Stimulated activated CD8-positive, alpha-beta memory T cell treated with anti-CD3 and anti-CD28 coated beads, Interleukin-7, amount 100 ng/mL, for 24 hours (primary cell): ENCODE measurements at places on chromosomes 2 and 18.

GRCh38 chr2:205726506-205726905 lies 44.2 kb downstream of the NRP2 start:
- no peak for DNase-seq

DNA sequence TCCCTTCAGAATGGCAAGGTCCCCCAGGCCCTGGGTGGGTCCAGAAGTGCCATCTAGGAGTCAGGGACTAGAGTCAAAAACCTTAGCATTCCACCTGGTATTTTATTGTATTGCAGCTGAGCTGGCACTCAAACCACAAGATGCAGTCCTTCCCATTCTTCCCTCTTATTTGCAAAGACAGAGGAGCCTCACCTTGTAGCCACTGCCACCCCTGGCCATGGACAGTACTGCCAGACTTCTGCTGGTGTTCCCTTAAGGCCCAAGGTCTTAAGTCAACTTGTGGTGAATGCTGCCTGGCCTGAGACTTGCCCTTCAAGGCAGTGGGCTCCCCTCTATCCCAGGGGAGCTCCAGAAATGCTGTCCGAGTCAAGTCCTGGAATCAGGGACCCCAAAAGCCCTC lies 6.9 kb downstream of the UGT1A10 start:
- DNase-seq, result no peak

DNA sequence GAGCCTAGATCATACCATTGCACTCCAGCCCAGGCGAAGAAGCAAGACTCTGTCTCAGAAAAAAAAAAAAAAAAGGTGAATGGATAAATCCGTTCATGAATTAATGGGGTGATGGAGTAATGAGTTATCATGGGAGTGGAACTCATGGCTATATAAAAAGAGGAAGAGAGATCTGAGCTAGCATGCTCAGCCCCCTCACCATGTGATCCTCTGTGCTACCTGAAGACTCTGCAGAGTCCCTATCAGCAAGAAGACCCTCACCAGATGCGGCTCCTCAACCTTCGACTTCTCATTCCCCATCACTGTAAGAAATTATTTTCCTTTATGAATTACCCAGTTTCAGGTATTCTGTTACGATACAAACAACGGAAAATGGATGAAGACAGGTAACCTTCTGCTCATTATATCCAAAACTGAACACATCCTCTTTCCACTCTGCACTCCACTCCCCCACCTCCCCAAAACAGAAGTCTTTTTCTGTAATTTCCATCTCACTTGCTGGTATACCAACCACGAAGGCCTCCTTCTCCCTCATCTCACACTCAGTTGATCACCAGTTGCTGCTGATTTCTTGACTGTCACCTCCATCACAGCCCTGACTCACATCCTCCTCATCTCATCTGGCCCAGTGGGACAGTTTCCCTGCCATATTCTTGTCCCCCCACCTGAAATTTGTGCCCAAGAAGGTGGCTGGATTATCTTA lies 8.8 kb downstream of the RETREG2 start:
- DNase-seq, result no peak

GRCh38 chr18:21454725-21455124 lies 145.8 kb downstream of the ESCO1 start:
- no peak for DNase-seq

DNA sequence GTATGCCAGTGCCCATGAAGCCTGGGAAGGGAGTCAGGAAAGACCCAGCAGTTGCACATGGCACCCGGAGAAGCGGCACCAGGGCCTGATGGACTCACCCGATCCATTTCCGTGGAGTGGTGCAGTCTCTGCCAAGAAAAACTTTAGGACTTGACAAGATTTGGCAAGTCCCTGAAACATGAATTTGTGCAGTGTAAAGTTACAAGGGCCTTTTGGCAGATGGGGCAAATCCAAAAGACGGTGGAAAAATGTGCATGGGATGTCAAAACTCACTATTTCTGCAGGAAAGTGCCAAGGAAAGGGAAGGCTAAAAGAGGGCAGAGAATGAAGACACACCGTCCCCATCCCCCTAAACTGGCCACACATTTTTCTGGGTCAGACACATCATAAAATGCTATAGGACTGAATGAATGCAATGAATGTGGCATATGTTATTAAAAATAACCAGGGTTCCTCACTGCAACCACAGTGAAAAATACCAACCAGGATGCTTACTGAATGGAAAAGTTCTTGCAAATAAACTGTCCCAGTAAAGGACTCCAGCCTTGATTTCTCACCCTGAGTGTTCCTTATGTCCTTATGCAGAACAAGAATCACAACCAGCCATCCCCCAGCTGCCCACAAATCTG lies 173.5 kb upstream of the SIX2 start:
- no peak for DNase-seq

GRCh38 chr2:85708641-85709040 lies 14.5 kb downstream of the GNLY start:
- DNase-seq, result no peak

DNA sequence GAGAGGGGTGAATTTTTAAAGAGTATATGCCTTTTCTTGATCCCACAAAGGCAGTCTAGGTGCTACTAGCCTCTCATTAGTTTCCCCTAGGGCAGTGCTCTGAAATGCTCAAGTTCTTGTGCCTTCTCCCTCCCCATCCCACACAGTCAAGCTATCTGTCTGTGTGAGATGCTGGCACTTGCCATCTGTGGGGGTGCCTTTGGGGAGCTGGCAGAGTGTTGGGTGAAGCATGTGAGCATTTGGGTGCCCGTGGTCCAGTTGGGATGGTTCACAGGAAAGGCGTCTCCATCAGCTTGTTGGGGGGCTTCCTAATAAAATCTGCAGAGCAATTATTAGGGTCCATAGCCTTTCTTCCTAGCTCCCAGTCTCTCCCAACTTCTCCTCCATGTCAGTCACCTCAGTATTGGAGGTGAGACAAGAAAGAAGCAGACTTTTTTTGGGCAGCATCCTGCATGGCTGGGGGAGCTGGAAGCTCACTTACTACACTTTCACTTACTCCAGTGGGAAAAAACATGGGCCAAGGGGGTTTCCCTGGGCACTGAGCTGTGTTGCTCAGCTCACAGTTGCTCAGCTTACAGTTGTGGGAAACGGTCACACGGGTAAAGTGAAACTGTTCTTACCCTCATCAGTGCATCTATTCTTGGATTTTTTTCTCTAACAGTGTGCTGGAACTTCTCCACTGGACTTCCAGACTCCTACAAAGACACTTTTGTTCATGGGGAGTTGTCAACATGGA lies 29.3 kb downstream of the COLEC11 start:
- no peak for DNase-seq

- DNase-seq, result no peak
Observed at GRCh38 chr2:160061944-160062291, 497 bp downstream of the PLA2R1 start.

GRCh38 chr2:215105607-215106354 lies 32.6 kb downstream of the ABCA12 start:
- no peak for DNase-seq

GRCh38 chr2:44333994-44334393 lies 27.3 kb downstream of the PREPL start:
- no peak for DNase-seq

DNA sequence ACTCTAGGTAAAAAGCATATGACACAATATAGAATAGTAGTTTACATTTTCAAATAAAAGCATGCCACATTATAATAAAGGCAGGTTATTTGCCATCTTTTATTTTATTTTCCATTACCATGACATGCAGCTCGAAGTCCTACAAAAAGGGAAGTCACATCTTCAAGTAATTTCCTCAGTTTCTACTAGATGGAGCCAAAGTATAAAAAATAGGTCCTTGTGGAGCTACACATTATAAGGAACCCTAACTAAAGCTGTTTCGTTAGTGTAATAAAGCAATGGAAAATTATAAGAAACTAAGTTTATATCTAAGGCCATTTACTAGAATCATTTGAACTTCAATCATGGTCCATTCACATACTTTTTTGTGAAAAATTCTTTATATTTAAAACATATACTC lies 674.5 kb downstream of the KCNJ3 start:
- DNase-seq, result no peak

DNA sequence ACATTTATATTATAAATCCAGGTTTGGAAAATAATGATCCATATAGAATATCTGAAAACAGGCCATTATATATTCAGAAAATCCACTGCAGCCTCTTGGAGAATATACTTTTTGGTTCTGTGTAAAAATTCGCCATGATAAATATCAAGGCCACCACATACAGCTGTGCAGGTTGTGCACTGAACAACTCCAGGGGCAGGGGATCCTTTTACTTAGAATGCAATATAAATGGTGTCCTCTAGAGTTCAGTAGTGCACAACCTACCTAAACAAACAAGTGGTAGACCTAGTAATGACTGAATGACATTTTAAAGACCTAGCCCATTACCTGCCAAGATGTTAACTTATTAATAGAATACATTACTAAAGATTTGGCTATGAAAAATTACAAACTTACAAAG lies 22.4 kb downstream of the MOGAT1 start:
- DNase-seq, result no peak

DNA sequence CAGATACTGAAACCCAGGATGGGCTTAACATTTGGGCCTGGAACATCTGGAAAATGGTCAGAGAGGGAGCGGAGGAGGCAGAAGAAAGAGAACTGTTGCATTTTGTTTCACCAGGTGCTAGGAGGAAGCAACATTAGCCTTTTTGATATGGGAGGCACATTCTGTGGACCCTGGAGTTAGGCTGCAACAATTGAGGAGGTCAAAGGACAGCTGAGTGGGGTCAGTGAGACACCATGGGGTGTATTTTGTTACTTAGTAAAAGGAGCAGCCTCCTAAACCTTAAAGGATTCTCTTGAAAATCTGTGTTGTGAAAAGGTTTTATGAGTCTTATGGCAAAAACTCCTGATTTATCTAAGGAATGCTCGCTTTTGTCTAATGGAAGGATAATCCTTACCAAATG lies 124.9 kb downstream of the GREB1L start:
- DNase-seq, result no peak

DNA sequence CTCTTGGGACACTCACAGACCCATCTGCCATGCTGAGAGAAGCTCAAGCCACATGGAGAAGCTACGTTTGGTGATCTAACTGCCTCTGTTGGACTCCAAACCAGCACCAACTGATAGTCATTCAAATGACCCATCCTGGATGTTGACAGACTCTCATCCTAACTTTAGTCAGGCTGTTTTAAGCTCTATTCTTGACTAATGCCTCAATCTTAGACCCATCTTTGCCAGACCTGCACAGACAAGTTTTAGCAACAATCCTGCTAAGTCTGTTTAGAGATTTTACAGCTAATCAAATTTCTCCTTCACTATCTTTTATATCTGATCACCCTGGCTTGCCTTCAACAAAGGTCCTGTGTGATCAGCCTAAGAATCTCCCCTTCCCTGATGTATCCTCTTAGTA lies 245.1 kb downstream of the SCG2 start:
- no peak for DNase-seq

- no peak for DNase-seq
Observed at GRCh38 chr2:109381327-109381820, 232.4 kb downstream of the SEPTIN10 start.

- no peak for DNase-seq
Observed at GRCh38 chr2:8885449-8886201, 48.2 kb upstream of the KIDINS220 start.

DNA sequence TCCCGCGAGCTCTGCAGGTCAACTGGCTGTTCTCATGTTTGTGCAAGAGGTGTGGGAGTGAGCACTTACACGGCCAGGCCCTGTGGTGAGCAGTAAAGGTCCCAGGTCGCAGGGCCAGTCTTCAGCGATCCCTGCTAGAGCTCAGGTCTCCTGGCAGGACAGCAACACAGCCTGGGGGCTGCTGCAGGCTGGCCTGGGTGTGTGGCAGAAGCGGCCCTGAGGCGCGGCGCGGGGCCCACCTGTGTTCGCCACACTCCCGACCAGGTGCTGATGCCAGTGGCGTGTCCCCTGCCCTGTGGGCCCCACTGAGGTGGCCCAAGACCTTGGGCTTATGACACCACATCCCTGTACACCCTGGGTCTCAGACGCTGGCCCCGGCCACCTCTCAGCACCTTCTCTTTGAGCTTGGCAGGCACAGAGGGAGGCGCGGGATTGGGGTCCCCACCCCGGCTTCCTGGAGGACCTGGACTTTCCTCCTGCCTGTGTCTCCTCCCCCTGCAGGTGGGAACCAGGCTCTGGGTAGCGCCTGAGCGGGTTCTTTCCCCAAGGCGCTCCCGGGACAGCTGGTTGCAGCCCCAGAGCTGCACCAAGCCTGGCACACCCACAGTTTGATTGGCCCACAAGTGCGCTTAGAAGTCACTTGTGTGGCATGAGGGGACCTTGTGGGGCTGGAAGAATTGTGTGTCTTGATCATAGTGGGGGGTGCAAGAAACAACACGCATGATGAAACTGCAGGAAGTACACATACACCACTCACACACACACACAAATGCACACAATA lies 59.2 kb downstream of the TWIST2 start:
- DNase-seq, result no peak

DNA sequence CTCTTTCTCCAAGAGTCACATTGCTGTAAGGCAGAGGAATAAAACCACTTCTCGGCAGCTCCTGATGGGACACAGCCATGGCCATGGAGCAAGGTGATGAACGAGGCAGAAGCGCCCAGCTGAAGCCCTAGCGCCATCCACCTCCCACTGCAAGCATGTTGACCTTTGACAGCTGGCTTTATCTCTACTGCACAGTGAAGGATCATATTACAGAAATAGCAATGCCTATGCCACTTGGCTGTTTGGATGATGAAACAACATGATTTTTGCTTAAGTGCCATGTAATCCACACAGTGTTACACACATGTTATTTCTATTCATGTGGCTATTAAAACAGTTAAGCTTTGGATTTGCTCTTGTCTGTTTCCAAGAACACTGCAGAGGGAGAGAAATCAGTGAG lies 167.7 kb downstream of the VAPA start:
- no peak for DNase-seq

- no peak for DNase-seq
Observed at GRCh38 chr18:48493434-48494230, 45.2 kb upstream of the CTIF start.

DNA sequence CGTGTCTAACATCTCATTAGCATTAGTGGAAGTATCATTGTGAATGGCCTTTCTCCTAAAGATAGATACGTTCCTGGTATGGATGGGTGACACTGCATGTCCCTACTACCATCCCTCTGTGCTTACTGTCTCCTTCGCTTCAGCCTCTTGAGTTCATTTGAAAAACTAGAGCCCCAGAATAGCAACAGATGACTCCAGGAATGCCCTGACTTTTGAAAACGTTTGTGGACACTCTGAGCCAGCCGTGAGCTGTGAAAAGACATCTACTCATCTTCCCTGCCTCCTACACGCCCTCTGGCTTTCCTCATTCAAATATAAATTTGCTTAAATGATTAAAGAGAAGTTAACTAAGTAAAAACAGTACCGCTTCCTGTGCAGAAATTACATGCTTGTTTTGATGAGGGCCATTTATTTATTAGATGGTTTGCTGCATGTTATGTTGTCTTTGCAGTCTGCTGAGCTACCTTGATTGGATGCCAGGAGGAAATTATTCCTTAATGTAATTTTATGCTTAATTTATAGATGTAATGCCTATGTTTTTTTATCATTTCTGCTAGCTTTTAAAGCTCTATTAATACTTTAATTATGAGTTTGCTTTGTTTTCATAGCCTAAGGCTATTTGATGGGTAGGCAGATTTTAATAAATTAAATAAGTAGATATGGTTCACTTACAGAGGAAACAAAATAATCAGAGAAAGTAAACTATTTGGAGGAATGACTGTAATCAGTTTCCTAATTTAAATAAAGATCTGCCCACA lies 32.1 kb upstream of the MYO3B start:
- no peak for DNase-seq

GRCh38 chr18:56309104-56309503 lies 329.3 kb downstream of the TXNL1 start:
- DNase-seq, result no peak
